Activated naive CD8-positive, alpha-beta T cell treated with anti-CD3 and anti-CD28 coated beads for 36 hours (primary cell): ENCODE measurements at places on chromosomes 11 and 22. TPM values are rescaled to one million over a fixed set of nuclear protein-coding genes. Genes with fewer than 3 reads are reported as not detected.

Gene HTATIP2
- total RNA-seq = 44.3 TPM

Gene LRRC32
- total RNA-seq = 12.1 TPM

Gene BAIAP2L2
- total RNA-seq = 0.39 TPM

Gene CLDN5
- not detected for total RNA-seq

Gene HPX
- total RNA-seq = not detected

Gene UPB1
- total RNA-seq = not detected

Gene LRRC56
- 1.4 TPM for total RNA-seq

Gene ZW10
- 20.2 TPM for total RNA-seq

Gene CTNND1
- total RNA-seq = 8.2 TPM

Gene CTSW
- 39.3 TPM for total RNA-seq

Gene RHBDD3
- 33.1 TPM for total RNA-seq

Gene DGKZ
- total RNA-seq = 101 TPM

Gene LRRN4CL
- 0.21 TPM for total RNA-seq

Gene TMEM191B
- total RNA-seq = 1.7 TPM

Gene KRTAP5-7
- not detected for total RNA-seq

Gene MAPK11
- total RNA-seq = 3.3 TPM

Gene MMP13
- total RNA-seq = not detected

Gene DRD2
- not detected for total RNA-seq

Gene KRTAP5-2
- total RNA-seq = not detected
